ENCODE measurements at places on chromosomes 1 and 21. TPM values are rescaled to one million over a fixed set of nuclear protein-coding genes. Genes with fewer than 3 reads are reported as not detected.

Gene FAM72D
- 5.1 TPM for total RNA-seq

Gene MNDA
- not detected for total RNA-seq

Gene CD1B
- not detected for total RNA-seq

Gene TMEM183A
- 70.7 TPM for total RNA-seq

Gene CELSR2
- 4.2 TPM for total RNA-seq

Gene NTRK1
- 13.8 TPM for total RNA-seq

Gene HSPB7
- not detected for total RNA-seq

Gene ZNF683
- total RNA-seq: 0.34 TPM

Gene RAP1GAP
- total RNA-seq: 0.54 TPM

Gene SH3BP5L
- total RNA-seq: 32.2 TPM
